ENCODE measurements at places on chromosomes 2 and 18.

DNA sequence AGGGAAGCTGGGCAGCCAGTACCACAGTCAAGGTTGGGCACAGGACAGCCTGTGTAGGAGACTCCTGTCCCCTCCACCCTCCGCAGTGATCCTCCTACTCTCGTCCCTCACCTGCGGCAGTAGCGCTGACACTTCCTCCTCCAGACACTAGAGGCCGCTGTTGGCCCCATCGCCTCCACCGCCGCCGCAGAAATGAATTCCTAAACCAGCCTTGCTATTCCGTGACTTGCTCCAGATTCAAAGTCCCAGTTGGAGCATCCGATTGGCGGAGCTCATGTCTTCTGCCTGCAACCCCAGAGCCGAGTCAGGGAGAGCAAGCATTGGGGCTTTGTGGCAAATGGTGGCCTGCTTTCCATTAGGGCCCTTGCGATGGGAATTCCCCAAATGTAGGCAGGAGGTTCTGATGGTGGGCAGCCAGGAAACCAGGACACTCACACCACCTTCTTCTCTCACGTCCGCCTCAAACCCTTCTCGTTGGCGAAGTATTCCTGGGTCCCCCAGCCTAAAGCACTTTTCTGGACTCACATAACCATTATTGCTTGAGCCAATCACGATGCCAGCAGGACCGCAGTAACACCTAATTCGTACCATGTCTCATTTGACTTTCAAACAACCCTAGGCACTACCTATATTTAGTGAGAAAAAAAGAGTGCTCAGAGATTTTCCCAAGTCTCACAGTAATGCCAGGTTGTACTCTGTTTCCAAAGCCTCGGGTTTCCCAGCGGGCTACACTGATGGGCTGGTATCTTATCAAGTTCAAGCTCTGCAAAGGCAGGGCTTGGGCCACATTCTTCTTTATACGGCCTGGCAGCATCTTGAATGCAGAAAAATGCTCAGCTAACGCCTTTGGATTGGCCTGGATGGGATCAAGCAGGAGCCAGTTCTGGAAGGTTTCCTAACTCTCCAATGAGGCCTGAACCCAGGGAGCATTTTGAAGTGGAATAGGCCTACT lies 1.2 kb upstream of the DNAJB2 start:
- DNase-seq, result peak; percentile 56

DNA sequence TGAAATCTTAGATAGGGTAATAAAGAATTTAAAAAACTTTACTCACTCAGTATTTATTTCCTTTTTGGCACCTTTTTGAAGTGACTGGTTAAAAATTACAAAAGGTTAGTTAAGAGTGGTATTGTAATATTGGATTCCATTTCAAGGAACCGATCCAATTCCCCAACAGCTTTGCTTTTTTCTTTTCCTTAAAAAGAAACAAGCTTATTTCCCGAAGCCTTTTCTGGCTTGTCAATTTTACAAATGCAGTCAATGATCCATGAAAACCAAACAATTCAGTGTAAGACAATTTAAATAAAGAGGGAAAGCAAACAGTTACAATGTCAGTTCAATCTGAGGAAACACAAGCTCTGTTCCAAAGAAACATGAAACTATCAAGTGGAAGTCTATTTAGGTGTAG lies 200.2 kb downstream of the RIT2 start:
- DNase-seq, result no peak

GRCh38 chr18:74284191-74284979 lies 7.4 kb downstream of the CYB5A start:
- DNase-seq, result no peak

DNA sequence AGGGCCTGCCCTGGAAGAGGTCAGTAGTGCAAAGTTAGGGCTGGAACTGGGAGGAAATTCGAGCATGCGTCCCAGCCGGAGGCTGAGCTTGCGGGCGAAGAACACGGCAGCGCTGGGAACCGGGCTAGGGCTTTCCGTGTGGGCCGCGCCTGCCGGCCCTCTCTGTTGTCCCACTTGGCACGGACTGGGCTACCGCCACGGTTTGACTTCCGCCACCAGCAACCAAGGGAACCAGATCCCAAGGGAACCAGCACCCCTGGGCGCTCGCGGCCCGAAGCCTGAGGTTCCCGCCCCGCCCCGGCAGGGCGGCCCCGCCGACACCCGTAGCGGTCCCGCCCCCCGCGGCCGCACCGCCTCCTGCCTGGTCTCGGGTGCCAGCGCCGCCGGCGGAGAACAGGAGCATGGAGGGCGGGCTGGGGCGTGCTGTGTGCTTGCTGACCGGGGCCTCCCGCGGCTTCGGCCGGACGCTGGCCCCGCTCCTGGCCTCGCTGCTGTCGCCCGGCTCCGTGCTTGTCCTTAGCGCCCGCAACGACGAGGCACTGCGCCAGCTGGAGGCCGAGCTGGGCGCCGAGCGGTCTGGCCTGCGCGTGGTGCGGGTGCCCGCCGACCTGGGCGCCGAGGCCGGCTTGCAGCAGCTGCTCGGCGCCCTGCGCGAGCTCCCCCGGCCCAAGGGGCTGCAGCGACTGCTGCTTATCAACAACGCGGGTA lies at the start of gene SPR:
TSS of gene SPR (plus strand) at position 377 of the 708 bp plus-strand sequence. CDS start at position 402, 25 bp downstream.
- DNase-seq, result no peak

- DNase-seq, result no peak
Measured at GRCh38 chr18:11383381-11383780, 226.0 kb upstream of the SLC35G4 start.

DNA sequence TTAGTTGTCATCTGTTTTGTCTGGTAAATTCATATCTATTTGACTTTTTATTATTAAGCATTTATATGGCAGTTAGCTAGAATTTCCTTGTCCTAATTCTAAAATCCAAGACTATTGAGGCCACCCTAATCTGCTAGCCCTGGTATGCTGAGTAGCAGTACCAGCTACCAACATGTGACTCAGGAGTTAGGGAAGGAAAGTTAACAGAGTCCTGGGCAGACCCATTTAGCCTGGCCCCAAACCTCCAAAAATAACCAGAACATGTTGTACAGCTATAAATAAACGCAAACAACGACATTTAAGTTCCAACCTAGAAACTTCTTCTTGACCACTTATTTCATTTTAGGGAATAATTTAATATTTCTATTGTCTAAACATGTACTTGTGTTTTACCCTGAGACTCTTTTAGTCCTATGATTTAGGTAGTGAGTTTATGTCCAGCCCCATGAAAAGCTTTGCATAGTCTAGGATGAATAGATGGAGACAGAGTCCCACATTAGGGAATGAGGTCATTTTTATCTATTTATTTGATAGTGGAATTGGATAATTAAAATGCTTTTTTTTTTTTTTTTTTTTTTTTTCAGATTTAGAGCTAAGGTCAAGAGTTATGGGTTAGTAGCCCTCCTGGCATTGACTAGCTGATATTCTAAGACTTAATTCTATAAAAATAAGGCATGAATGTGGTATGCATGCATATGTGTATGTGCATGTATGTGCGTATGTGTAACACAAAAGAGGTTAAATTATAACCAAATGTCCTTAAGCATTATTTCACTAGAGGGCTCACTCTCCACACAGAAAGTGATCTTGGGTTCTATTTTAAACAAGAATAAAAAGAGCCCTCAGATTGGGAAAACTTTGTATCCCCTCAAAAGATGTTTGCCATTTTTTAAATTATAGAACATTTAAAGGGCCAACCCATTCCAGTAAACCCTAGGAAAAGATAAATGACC lies 160.1 kb upstream of the MAPRE2 start:
- DNase-seq, result no peak

DNA sequence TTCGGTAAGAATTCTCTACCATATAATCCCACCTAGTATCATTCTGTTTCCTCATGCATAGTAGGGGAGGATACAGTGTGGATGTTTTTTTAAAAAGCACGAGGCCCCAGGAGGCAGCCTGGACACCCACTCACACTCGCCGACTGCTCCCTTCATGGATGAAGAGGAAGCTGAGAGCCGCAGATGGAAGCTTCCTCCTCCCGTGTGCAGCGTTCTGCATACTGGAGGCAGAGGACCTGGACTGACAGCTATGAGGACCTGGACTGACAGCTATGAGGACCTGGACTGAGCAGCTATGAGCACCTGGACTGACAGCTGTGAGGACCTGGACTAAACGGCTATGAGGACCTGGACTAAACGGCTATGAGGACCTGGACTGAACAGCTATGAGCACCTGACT lies 234.4 kb downstream of the NDUFA10 start:
- no peak for DNase-seq

GRCh38 chr2:8549273-8549922 lies 132.5 kb upstream of the ID2 start:
- no peak for DNase-seq

DNA sequence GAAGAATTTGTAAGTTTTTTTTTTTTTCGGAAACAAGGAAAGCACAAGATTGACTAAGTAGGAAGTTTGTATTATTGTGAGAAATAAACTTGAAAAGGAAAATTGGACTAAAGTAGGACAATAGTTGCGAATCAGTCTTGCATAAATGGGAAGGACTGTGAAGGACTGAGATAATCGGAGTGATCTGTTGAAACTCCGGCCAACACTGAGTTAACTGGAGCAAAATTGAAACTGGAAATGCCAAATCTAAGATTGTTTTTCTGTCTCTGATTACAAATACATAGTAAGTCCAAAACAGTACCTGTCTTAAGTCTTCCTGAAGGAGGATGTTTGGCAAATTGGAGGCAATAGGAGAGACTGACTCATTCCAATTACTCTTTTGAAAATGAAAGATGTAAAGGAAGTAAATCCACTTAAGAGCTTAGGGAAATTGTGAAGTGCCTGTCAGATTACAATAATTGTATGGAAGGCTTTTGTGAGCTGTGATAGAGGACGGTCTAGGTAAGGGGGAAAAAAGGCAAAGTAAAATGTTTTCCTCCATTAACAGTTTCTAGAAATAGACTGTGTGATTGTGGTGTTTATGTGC lies 204.9 kb upstream of the CYRIA start:
- DNase-seq, result no peak

DNA sequence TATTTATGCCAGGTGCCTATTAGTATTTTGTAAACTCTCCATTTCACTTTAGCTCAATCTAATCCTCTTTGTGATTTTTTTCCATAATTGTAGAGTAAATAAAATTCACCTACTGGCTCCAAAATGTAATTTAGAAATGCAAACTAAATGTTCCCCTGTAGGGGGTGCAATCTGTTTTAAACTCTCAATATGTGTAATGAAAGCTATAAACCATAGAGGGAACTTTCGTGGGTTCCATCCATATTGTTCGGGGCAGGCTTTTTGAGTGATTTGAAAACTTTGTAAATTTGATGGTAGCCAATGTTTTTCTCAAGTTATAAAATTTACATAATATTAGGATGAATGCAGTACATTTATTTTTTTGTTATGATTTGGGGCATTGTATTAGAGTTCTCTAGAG lies 49.4 kb downstream of the TSPYL6 start:
- no peak for DNase-seq

DNA sequence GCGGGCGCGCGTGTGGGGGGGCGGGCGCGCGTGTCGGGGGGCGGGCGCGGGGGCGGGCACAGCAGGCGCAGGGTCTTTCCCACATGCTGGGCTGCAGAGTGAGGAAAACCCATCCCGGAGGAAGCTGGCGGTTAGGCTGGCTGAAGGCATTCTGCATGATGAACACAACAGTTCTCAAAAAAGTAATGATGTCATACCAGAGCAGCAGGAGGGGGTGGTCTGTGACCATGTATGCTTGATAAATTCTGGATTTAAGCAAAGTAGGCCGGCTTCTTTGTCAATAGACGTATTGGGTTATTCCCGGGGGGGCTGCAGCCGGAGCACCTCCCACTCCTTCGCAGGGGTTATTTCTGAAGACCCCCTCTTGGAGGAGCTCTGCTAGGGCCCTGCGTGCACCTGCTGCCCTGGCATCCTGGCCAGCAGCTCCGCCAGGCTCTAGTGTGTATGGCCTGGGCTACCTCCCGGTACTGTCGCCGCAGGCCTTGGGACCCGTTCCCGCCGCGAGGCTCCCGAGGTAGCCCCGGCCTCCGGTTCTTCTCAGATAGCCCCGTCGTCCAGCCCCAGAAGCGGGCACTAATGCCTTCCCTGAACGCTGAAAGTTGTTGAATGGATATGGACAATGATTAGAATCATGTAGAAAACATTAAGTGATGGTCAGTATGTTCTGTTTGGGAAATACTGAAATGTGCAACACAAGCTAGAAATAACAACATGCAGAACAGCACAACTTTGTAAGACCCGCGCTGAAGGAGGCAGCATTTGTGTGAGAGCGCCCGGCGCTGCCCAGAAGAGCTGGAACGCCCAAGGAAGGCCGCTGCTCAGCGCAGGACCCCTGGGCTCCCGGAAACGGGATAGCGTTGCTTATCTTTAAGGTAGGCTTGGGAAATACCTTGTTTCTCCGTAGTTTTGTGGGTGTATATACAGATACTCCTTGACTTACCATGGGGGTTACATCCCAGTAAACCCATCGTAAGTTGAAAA lies 101.4 kb upstream of the RAB6C start:
- DNase-seq, result no peak

GRCh38 chr2:123578016-123578415 lies 447.1 kb upstream of the CNTNAP5 start:
- DNase-seq, result no peak

DNA sequence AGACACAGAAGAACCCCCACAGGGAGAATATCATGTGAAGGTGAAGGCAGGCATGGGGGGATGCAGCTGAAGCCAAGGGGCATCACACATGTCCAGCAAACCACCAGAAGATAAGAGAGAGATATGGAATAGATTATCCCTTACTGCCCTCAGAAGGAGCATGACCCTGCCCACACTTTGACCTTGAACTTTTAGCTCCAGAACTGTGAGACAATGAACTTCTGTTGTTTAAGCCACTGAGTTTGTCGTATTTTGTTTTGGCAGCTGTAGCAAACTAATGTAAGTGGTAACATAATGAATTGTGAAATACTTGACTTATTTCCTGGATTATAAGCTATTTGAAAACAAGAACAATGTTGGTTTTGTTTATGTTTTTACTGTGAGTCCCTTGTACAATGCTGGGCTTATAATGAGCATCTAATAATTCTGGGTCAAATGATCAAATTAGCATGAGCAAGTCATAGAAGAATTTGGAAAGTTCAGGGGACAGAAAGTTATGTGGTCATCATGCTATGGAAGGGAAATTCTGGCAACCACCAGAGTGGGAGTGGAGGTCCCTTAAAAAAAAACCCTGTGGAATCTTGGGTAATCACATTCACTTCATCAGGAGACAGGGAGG lies 541.0 kb upstream of the KLHL29 start:
- DNase-seq, result no peak

DNA sequence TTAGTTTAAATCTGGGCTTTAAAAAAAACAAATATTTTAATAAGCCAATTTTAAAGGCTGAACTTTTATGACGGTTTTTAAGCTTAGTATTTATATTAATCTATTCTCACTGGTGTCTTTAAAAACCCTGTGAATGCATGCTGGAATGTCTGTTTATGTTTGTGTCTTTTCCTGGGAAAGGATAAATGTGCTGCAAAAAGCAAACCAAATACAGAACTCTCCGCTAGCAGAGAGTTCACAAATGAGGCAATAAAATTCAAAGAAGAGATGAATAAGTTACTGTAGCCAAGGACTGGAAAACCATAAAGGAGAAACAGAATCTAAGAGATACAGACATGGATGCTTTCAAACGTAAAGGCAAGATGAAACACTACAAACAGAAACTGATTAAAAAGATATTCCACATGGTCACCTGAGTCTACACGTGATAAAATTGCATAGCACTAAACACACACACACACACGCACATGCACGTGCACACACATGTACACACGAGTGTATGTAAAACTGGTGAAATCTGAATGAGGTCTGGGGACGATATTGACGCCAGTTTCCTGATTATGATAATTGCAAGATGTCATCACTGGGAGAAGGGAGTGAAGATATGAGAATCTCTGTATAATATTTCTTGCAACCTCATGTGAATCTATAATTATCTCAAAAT lies 4.5 kb downstream of the TWIST2 start:
- no peak for DNase-seq

Measured in stimulated activated CD4-positive, alpha-beta T cell treated with anti-CD3 and anti-CD28 coated beads, Interleukin-1b, Interleukin-23, amount 100 ng/mL, for 1 hour (primary cell).